Right renal cortex interstitium (tissue), 3 donors: ENCODE measurements at places on chromosomes 13 and 19.

- DNase-seq: no peak
These were observed 441.4 kb downstream of the PCDH20 start for GRCh38 chr13:60974296-60974695.

- DNase-seq: no peak
These were observed 380.0 kb downstream of the ZNF536 start for GRCh38 chr19:30752201-30752600.

DNA sequence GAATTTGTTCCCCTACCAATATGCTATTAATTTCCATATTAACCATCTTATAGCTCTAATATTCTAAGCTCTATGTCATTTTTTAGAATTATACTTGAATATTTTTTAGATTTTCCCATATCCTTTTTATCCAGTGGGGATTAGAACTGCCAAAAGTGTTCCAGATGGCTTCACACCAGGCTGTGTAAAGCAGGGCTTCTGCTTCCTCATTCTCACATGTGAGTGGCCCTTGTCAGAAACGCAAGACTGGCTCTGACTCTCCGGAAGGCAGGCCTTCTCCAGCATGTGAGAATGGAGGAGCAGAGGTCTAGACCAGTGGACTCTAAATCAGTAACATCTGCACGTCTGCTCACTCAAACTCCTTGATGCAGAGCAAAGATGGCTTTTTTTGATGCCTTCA is 650.1 kb downstream of the FGF9 start:
- DNase-seq: no peak

DNA sequence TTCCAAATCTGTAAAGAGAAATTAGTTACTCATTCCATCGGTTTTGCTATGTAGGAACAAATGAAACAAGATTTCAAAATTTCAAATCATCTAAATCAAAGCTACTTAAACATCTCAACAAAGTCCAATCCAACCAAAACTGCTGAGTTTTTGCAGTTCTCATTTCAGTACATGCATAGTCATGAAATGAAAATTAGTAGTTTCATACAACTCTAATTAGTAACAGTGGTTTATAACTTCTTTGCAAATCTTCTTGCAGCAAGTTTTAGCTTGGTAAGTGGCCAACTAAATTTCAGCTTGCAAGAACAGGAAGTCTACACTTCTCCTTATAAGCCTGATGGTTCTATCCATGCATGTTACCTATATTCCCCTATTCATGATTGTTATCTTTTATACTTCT is 75.6 kb downstream of the SPRY2 start:
- no peak for DNase-seq

- no peak for DNase-seq
These were observed 33.2 kb downstream of the RNASEH2B start for GRCh38 chr13:50942630-50943311.

GRCh38 chr19:6891761-6892385 is 4.5 kb downstream of the ADGRE1 start:
- no peak for DNase-seq

GRCh38 chr19:16661480-16662034 is 618 bp downstream of the TMEM38A start:
- no peak for DNase-seq

GRCh38 chr19:16213076-16213475 is 15.4 kb downstream of the AP1M1 start:
- no peak for DNase-seq

- no peak for DNase-seq
These were observed 2.8 kb upstream of the ARL11 start for GRCh38 chr13:49625392-49626079.

DNA sequence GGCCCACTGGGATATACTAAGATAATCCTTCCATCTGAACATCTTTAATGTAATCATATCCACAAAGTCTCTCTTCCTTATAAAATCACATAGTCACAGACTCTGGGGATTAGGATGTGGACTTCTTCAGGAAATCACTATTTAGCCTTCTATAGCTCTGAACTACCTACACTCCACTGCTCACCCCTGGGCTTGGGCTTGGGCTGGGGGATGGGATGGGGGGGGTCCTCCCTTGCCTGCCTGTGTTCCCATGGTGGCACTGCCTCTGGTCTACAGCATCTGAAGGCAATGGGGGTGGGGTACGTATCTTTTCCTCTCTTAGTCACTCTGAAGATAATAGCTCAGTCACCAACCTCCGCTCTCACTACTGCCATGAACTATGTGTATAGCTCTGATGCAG is 67.8 kb upstream of the SERTM1 start:
- no peak for DNase-seq

- no peak for DNase-seq
These were observed 46.4 kb downstream of the COL4A2 start for GRCh38 chr13:110353339-110353977.

- DNase-seq: peak; percentile 54
These were observed 772 bp downstream of the GPC6 start for GRCh38 chr13:93227280-93227877.

DNA sequence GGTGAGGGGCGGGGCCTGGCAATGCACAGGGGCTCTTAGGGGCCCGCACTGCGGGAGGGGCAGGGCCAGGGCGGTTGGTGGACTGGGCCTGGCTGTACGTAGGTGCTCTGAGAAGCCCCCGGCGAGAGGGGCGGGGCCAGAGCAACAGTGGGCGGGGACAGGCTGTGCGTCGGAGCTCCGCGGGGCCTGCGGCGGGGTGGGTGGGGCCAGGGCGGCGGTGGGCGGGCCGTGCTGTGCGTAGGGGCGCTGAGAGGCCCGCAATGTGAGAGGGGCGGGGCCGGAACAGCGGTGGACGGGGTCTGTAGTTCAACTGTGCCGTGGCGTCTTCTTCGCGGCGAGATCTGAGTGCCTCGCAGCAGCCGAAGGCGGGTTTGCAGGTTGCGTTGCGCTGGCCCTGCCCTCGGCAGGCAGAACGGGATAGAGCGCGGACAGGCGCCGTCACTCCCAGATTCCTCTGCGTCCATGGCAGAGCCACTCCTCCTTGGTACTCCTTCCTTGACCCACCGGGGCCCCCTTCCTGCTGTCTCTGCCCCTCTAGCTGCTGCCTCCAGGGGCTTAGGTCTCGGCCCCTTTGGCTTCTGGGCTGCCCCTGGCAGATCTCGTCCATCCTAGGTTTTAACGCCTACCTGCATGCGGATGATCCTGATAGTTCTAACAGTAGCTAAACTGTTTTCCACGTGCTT is 33.2 kb downstream of the CCNE1 start:
- peak; percentile 83 for DNase-seq

DNA sequence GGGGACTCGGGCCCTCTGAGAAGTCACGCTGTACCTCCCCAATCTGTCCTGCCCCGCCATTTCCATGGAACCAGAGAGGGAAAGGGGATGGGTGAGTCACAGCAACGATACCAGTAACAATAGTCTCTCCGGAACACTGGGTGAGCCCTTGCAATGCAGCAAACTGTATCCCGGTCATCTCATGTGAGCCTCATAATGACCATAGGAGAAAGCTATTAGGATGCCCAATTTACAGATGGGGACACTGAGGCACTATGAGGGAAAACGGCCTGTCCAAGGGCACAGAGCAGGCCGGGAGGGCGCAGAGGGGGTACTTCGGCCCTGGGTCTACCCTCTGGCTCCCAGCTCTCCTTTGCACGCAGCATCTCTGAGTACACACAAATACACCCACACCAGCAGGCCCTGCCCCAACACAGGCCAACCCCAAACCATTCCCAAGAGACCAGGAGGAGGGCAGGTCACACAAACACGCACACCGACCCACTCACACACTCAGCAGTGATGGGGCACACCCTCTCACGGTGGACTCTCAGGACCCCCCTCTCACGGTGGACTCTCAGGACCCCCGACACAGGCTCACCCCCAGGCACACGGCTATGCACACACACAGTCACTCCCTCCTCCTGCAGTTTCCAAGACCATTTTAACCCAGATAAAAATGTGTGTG is 18.2 kb downstream of the LRRC4B start:
- DNase-seq: no peak

- DNase-seq: no peak
These were observed 37.8 kb upstream of the ONECUT3 start for GRCh38 chr19:1715540-1715939.

GRCh38 chr19:39906820-39907611 is 27.4 kb downstream of the FCGBP start:
- no peak for DNase-seq

DNA sequence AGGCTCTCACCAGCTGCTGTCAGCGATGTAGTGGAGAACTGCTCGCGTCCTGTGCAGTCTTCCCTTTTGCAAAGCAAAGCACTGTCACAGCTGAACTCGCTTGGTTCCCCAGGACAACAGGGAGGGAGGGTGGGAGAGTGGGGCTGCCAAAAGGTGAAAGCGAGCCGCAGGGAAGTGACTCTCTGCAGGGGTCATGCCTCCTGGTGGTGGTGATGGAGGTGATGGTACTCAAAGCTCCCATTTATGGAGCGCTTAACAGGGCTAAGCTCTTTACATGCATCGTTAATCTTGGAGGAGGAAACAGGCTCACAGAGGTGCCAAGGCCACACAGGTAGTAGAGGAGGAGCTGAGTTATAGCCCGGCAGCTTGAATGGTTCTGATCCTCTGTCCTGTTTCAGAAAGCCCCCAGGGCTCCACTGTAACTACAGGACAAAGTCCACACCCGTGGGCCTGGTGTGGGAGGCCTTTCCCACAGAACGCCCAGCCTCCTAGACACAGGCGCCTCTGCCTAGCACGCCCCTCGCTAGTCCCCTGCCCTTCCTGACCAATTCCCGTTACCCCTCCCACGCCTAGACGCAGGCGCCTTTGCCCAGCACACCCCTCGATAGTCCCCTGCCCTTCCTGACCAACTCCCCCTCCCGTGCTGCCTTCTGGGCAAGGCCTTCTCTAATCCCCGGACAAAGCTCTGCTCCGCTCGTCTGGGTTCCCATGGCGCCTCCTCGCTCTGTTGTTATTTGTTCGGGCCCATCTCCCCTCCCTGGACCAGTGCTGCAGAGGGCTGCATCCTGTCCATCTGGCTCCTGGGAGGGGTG is 10.7 kb downstream of the PPP1R37 start:
- no peak for DNase-seq

DNA sequence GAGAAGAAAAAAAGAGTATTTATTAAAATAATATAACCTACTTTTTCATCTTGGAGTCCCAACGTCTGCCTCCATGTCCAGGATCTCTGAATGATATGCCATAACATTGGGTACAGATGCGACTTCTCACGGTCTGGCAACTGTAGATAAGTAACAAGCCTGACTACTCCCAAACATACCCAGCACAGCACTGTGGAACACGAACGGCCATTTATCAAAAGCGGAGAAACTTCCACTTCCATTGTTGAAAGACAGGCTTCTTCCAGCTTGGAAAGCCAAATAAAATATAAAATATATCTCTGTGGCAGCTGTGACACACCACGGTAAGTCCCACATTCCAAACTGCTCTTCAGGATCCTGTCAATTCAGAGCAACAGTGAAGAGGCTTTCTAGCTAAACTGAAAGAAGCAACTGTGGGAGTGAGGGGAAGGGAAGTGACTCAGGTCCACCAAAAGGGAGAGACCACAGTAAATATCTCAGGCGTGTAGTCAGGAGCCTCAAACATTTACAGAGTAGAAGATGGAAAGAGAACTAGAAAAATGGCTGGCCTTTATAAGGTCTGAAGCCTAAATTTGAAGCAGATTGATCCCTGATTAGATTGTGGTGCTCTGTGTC is 331.7 kb downstream of the LIG4 start:
- DNase-seq: no peak

DNA sequence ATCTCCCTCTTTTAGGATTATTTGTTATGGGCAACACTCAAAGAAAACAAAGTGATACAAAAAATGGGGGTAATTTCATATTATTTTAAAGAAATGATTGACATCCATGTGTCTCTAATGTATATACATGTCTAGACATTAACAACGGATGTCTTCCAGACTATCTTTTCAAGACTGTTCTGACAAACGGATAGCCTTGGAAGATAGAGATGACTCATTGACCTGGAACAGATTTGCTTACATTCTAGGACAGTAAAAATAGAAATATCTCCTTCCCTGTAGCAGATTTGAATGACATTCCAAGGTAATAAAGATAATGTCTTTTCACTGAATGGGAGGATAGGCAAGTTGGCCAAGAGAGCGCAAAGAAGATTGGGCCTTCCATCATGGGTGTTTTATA is 26.2 kb upstream of the SLITRK6 start:
- no peak for DNase-seq

DNA sequence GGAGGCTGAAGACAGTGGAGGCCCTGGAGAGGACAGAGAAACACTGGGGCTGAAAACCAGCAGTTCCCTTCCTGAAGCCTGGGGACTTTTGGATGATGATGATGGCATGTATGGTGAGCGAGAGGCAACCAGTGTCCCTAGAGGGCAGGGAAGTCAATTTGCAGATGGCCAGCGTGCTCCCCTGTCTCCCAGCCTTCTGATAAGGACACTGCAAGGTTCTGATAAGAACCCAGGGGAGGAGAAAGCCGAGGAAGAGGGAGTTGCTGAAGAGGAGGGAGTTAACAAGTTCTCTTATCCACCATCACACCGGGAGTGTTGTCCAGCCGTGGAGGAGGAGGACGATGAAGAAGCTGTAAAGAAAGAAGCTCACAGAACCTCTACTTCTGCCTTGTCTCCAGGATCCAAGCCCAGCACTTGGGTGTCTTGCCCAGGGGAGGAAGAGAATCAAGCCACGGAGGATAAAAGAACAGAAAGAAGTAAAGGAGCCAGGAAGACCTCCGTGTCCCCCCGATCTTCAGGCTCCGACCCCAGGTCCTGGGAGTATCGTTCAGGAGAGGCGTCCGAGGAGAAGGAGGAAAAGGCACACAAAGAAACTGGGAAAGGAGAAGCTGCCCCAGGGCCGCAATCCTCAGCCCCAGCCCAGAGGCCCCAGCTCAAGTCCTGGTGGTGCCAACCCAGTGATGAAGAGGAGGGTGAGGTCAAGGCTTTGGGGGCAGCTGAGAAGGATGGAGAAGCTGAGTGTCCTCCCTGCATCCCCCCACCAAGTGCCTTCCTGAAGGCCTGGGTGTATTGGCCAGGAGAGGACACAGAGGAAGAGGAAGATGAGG is 1.5 kb downstream of the PPP1R15A start:
- DNase-seq: no peak

GRCh38 chr19:55189403-55189835 is 9.3 kb upstream of the SYT5 start:
- DNase-seq: no peak

DNA sequence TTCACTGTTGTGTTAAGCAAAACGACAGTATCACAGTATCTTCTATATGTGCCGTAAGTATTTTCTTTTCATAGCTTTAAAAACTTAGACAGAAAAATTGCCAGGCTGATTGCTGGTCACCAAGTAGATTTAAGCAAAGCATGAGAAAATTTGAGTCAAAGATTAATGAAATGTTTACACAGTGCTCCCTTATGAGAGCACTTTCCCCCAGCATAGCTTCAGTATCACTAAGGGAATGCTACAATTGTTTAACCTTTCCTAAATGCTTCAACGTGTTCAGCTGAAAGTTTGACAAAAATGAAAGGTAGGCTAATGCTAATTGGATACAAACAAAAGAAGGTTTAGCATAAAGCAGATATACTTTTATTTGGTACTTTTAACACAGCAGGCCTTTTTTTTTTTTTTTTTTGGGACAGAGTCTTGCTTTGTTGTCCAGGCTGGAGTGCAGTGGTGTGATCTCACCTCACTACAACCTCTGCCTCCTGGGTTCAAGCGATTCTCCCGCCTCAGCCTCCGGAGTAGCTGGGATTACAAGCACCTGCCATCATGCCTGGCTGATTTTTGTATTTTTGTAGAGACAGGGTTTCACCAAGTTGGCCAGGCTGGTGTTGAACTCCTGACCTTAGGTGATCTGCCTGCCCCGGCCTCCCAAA is 23.4 kb downstream of the PCCA start:
- DNase-seq: no peak
